ENCODE measurements at places on chromosomes 13 and 19. TPM values are rescaled to one million over a fixed set of nuclear protein-coding genes. Genes with fewer than 3 reads are reported as not detected.
A peak's percentile ranks its signal among the peaks of the same experiment; 100 is the strongest.

SYNE4 gene
- total RNA-seq: 1.6 TPM

DNA sequence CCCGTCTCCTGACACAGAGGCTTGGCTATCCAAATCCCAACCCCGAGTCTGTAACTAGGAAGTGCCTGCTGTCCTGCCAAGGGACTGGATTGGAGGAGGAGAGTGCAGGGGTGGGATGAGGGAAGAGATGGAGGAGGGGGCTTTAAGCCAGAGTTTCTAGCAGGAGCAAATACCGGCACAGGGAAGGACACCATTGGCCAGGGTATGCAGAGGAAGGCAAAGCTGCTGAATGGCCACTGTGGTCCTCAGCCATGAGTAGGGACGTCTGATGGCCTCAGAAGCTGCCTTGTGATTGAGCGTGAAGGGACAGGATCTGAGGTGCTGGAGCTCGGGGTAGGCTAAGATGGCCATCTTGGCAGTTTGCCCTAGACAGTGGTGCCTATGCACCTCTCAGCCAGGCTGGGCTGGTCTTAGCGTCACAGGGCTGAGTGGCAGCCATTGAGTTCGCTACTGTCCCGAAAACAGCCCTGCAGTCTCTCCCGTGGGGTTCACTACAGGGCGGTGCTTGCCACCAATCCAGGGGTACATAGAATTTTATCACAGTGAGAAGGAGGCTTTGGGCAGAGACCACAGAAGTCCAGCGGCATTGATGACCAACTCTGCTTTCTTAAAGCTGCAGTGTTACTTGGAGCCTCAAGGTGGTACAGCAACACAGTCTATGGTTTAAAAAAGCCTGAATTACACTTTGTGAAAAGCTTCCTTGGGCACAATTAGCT, 61.8 kb downstream of the AKAP11 start:
- DNase-seq: no peak

- DNase-seq: no peak
Observed at GRCh38 chr19:37725181-37725580, 5.6 kb upstream of the ZNF607 start.

RFPL4A gene
- total RNA-seq: not detected

- no peak for DNase-seq
Observed at GRCh38 chr13:23695196-23695595, 125.0 kb downstream of the TNFRSF19 start.

- DNase-seq: peak; percentile 49
Observed at GRCh38 chr19:50728084-50728737, 5.0 kb downstream of the CLEC11A start.

ADGRL1 gene
- 6.7 TPM for total RNA-seq

IGFL3 gene
- total RNA-seq: not detected

DNA sequence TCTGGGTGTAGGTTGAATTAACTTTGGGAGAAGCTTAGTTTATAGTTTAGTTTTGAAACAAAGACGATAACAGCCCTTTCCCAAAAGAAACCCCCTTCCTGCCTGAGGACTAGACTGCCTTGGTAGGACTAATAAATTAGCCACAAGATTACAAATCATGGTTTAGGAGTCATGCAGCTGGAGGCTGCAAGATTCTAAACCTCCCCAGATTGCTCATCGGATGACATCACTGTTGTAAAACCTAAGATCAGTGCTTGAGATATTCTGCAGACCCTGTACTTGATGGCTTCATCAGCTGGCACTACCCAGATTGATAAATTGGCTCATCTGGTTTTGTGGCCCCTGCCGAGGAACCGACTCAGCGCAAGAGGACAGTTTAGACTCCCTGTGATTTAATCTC, 35.9 kb upstream of the MPHOSPH8 start:
- no peak for DNase-seq

DNA sequence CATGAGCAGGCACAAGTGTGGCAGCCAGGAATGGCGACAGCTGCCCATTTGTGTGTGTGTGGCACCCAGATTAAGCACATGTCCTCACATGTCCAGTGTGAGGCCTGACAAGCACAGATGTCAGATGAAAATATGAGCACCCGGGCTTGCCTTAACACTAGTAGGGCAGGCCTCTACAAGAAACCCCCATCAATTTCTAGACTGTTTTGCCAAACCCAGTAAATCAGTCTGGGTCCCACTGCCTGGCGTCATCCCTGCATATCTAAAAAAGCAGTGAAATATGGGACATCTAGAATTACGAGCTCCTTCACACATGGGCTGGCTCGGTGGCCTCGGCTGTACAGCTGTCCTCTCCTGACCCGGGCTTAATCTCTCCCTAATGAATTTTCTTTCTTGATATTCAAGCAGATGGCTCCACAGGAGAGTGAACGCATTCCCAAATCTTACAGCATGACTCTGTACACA, 432.7 kb downstream of the FOXO1 start:
- no peak for DNase-seq

ZNF699 gene
- total RNA-seq: 10.7 TPM

KLK4 gene
- total RNA-seq: not detected

IGSF23 gene
- not detected for total RNA-seq

DNA sequence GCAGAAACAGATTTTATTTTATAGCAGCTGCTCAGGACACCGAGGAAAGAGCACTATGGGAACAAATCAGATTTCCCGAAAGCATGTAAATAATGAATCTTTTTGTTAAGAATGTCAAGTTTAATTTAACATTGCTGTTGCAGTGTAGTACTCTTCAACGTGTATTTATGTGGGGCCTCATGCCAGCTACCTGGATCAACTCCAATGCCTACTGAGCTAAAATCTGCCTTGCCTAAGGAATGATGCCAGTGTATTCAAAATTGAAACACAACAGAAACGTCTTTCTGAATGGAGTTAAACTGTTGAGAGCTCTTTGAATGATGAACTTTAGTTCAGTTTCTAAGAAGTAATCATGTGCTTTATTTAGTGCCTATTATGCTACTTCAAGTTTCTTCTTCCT, 1379.8 kb upstream of the ATXN8OS start:
- DNase-seq: no peak
